ENCODE measurements at places on chromosomes 6 and 20.
A peak's percentile ranks its signal among the peaks of the same experiment; 100 is the strongest.

DNA sequence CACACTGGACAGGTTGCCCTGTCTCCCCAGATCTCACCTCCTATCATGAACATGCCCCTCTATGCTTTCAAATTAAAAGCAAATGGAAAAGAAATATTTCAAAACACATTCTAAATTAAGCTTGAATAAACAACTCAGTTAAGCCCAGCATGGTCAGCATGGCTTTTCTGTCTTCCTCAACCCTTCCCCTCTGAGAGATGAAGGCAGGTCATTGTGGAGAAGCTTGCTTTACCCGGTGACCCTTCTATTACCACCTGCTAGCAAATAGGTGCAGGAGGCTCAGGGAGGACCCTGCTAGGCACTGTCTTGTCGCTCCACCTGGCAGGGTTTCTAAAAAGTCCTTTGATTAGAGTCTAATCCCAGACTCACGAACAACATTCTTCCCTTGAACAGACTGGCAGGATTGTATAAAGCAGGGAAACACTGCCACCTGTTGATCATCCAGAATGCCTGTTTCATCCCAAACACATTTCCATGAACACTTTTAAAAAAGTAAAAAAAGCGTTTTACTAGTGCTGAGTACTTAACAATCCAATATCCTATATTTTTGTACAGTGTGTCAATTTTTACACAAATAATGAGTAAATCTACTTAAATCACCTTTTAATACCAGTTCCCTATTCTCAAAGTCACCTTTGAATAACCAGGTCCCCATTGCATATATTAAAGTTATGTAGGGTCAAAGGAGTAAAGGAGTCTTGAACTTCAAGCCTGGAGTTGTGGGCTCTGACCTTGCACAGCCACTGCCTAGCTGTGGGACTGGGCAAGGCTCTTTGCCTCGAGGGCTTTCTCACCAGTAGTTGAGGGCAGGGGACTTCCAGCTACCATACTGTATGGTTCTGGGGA is 75.5 kb downstream of the GPR6 start:
- peak; percentile 58 for DNase-seq

DNA sequence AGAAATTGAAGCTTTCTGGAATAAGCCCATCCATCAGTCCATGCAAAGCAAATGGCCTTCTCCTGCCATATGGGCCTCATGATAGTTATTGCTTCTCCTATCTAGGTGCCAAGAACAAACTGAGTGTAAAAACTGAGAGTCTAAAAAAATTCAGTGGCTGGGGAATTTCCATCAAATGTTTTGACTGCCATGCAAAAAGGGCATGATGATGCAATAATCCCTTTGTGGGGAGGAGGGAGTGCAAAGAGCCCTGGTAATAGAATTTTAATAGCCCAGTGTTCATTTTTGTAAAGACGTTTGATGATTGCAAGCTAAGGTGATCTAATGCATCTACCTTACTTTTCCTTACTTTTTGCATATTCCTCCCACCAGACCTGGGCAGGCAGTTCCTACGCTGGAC is 683.7 kb downstream of the EPM2A start:
- no peak for DNase-seq

GRCh38 chr6:37008484-37009465 is 3.3 kb downstream of the FGD2 start:
- DNase-seq = no peak

- no peak for DNase-seq
These were observed 301.0 kb downstream of the HACE1 start for GRCh38 chr6:104558746-104559145.

- DNase-seq = no peak
These were observed 637 bp downstream of the UBR2 start for GRCh38 chr6:42564506-42564825.

DNA sequence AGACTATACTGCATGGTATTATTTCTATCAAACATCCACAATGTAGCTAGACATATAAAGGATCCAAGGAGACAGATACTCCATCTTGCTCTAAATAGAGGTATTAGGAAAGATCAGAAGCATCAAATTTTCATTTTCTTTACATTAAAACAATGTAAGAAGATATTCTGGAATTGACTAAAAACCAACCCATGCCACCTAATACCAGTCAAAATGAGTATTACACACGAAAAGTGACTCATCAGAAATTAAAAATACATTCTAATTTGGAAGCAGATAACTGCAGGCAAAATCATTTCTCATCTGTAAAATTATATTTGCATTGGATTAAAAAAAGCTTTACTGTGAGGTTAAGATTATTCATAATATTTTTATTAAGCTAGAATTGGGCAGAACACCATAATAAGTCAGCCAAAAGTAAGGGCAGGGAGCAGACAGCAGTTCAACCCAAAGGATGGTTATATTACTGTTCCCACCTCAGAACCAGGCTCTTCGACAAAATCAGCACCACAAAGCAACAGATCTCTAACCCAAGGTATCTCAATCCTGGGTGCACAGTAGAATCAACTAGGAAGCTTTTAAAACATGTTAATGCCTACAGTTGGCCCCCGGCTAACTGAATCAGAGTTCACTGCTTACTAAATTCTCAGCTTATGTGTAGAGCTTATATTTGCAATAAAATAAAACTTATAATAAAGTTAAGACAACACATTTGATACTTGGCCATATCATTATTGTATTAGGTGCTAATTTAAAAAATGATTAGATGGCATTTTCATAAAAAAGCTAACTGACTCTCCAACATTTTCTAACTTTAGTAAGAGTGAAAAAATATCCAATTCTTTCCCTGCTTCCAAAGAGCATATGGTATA is 35.2 kb downstream of the SAMD3 start:
- no peak for DNase-seq

DNA sequence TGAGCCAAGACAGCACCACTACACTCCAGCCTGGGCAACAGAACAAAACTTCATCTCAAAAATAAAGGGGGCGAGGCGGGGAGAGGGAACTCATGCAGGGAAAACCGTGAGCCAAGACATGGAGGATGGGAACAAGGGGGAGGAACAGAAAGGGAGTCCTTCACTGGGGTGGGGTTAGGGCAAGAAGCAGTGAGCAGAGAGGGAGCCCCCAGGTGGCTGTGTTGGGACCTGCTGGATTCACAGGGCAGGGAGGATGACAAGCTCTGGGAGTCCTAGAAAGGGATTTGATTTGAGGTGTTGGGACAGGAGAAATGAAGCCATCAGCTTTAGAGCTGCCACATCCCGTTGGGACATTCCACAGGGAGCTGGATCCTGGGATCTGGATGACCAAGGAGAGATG is 90.6 kb upstream of the TOP1 start:
- no peak for DNase-seq

- DNase-seq = no peak
These were observed 143.3 kb downstream of the NFATC2 start for GRCh38 chr20:51399006-51399890.

DNA sequence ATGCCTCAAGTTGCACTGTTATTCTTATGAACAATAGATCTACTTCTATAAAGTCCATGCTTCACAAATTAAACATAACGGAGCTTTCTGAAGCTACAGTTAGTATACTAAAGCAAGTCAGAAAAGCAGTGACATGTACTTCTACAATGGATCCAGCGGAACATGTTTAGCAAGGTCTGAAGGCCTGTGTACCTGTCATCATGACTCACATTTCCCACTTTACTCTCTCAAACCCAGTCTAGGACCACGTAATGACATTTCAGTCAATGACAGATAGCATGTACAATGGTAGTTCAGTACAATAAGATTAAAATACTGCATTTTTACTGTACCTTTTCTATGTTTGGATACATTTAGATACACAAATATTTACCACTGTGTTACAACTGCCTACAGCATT is 132.1 kb downstream of the MMS22L start:
- DNase-seq = no peak

GRCh38 chr6:17656644-17657043 is 50.1 kb downstream of the NUP153 start:
- no peak for DNase-seq

GRCh38 chr20:61436667-61437279 is 184.7 kb downstream of the CDH4 start:
- DNase-seq = peak; percentile 60

DNA sequence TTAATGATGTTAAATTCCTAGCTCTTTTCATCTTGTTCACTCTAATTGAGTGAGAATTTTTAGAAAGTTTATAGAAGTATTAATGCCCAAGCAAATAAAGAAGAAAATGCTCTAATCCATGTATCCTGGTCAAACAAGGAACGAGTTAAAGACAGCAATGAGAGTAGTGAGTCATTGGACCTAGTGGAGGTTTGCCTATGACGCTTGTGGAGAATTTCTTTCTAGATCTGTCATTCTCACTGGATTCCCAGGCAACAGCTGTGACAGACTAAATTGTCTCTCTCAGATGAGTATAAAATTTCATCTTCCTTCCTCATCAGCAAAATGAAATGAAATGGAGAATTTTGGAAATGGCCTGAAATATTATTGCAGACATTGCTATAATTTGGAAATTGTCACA is 127.9 kb downstream of the COL19A1 start:
- peak; percentile 12 for DNase-seq

DNA sequence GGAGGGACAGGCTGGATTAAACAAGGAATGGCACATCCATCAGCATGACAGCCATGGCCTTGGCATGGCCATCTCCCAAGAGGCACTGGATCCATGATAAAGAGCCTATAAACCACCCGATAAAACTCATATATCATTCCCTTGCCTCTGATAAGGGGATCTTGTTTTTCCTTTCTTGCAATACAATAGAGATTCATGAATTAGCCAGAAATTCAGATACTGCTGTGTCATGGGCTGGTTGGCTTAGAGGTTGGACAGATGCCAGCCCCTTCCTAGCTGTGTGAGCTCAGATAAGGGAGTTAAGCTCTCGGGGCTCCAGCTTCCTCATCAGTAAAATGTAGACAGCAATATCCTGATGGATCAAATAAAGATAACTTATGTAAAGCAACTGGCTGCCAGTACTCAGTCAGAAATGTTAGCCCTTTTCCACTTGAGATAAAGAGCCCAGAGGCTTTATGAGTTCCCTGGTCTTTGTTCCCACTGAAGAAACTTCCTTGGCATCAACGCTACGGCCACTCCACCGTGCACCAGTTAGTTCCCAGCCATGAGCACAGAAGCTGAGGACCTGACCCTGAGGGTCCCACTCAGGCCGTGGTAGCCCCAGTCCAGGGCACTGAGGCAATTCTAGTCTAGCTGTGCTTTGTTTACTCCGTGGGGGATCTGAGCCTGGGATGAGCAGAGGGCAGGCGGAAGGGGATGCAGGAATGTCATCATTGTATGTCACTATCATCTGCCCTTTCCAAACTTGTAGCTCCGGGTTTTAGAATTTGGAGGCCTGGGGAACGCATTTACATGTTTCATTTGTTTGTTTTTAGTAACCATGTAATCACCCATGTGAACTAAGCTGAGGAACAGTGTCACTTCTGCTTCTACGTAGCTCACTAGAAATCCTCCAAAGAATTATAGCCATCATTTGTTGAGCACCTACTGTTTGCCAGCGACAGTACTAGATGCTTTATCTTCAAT is 67.2 kb upstream of the TBC1D7 start:
- no peak for DNase-seq

- DNase-seq = no peak
These were observed 116.2 kb downstream of the SGK1 start for GRCh38 chr6:134201716-134202115.

GRCh38 chr20:57930351-57930750 is 220.5 kb upstream of the PMEPA1 start:
- no peak for DNase-seq

GRCh38 chr6:4640139-4640538 is 136.1 kb upstream of the CDYL start:
- DNase-seq = no peak

- no peak for DNase-seq
These were observed 21.1 kb downstream of the FAM110A start for GRCh38 chr20:854601-855000.

- no peak for DNase-seq
These were observed 64.3 kb downstream of the ADTRP start for GRCh38 chr6:11714116-11714797.

DNA sequence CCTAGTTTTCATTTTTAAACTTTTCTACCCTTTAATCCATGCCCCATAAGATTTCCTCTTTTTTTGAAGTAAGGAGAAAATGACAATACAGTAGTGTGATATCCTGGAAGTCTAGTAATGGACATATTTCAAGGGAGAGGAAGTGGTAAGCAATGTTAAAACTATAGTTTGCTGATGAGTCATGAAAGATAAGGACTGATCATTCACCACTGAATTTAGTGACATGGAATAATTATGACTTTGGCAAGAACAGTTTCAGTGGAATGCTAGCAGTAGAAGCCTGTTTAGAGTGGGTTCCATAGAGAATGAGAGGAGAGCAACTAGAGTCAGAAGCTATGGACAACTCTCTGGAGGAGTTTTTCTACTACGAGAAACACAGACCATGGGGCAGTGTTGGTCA is 24.9 kb upstream of the SLC2A12 start:
- peak; percentile 47 for DNase-seq

DNA sequence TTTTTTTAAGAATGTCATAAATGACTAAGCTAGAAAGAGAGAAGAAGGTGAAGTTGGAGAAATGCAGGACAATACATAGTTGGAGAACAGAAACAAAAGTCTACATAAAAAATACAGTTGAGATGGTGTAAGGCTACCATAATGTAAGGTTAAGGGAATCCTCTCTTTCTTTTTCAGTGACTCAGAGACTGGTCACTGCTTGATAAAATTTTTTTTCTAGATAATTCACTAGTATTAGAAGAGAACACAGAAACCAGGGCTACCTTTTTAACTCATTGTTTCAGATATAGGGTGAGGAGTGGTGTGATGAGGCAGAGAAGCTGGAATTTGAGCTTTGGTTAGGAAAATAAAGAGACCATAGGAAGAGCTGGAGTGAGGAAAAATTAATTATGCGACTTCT is 18.2 kb upstream of the EDN1 start:
- DNase-seq = no peak

- peak; percentile 73 for DNase-seq
These were observed 62.0 kb upstream of the CD93 start for GRCh38 chr20:23147964-23148730.

DNA sequence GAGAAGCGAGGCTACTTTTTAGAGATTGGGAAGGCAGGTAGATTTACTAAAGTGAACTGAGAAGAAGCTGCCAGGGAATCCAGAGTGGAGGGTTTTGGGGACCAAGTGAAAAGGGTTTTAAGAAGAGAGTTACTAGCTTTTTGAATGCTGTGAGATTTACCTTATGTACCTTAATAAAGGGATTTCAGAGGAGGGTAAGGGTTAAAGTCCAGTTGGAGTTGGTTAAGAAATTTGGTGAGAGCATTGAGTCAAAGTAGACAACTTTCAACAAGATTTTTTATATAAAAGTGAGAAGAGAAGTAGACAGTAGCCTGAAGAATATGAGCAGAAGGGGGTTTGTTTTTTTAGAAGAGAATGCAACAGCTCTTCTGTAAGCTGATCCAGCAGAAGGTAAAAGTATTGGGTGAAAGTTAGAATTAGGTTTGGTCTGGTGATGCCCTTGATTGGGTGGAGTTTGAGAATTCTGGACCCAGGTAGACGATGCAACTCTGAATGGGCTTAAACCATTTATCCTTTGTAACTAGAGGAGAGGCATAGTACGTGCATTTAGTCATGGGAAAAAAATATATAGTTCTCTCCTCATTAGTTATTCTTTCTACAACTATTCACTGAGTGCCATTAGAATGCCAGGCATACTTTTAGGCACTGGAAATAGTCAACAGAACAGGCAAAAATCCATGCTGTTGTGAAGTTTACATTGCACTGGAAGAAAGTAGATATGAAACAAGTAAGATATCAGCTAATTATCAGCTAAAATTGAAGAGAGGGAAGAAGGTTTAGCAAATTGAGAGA is 44.8 kb downstream of the ATRN start:
- DNase-seq = peak; percentile 4

GRCh38 chr6:49384904-49385303 is 78.1 kb downstream of the MMUT start:
- peak; percentile 2 for DNase-seq

- DNase-seq = peak; percentile 65
These were observed 105.6 kb upstream of the CLDN20 start for GRCh38 chr6:155158030-155158843.

GRCh38 chr20:10051185-10051584 is 16.4 kb downstream of the ANKEF1 start:
- no peak for DNase-seq

Data from hepatic stellate cell (primary cell).